Hippocampal formation (tissue), 2 donors: ENCODE measurements at places on chromosomes 1 and 21.
A peak's percentile ranks its signal among the peaks of the same experiment; 100 is the strongest.

GRCh38 chr1:54708385-54708784, 7.3 kb upstream of the TTC4 start:
- DNase-seq, result no peak

- DNase-seq, result no peak
These were observed 60.7 kb upstream of the NGF start for GRCh38 chr1:115398745-115399144.

GRCh38 chr1:37795340-37796125, 1.9 kb downstream of the MANEAL start:
- DNase-seq, result peak; percentile 20

- no peak for DNase-seq
These were observed 17.8 kb downstream of the TMEM51 start for GRCh38 chr1:15171271-15171908.

DNA sequence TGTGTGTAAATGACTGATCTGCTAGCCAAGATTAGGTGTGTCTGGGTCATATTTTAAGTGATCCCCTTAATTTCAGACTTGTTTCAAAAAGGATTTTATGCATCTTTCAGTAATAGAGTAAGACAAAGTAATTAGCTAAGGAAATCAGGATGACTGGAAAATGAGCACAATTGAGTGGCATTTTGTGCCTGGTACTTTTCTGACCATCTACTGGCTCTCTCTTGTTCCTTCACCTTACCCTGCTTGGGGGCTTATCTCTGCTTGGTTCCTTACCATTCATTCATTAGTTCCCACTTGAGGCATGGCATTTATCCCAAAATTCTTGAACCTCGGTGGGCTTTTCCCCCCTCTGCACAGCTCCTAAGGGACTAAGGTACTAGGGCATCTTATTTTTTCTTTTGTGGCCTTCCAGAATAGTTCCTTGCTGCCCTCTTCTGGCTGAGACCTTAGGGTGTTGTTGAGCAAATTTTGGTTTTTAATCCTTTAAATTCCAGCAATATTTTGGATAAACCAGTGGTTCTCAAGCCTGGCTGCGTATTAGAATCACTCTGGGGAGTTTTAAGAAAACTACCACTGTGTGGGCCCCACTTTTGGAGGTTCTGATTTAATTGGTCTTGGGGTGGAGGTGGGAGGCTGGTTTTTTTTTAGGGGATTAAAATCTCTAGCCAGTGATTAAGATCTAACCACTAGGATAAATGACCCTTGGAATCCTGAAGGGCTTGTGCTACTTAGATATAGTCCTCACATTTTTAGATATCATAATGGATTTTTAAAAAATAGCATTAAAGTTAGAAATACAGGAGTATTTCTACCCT, 50.8 kb downstream of the HS2ST1 start:
- peak; percentile 7 for DNase-seq
